ENCODE measurements at places on chromosomes 7 and 10. TPM values are rescaled to one million over a fixed set of nuclear protein-coding genes. Genes with fewer than 3 reads are reported as not detected.
A peak's percentile ranks its signal among the peaks of the same experiment; 100 is the strongest.

Gene FAM180A
- not detected for total RNA-seq

Gene MYO3A
- total RNA-seq, result not detected

Gene PIP
- total RNA-seq, result not detected

Gene SPDYE1
- not detected for total RNA-seq

Gene ASB10
- total RNA-seq, result not detected

Gene FAM13C
- total RNA-seq, result 0.03 TPM

Gene CEP55
- 198 TPM for total RNA-seq

DNA sequence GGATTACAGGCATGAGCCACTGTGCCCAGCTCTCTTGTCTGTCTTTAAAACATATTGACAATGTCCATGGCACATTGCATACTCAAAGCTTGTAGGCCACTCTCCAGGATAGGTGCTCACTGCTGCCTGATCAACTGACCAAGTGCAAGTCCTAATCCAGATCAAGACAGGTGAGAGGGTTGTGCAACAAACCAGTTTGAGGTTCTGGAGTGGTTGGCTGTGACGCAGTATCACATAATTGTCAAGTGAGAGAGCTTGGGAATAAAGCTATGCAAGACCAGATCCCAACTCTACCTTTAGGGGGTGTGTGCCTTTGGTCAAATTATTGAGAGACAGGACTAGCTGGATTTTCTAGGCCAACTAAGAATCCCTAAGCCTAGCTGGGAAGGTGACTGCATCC lies 43.0 kb upstream of the OPN4 start:
- no peaks in the 10 kb centered on the region for H3K4me1 ChIP-seq
- no peak overlapping the region for H3K27ac ChIP-seq
- DNase-seq, result no peak
- H3K4me3 ChIP-seq, result no peak overlapping the region
- no peaks in the 10 kb centered on the region for H3K36me3 ChIP-seq
- no peaks in the 10 kb centered on the region for H3K27me3 ChIP-seq

GRCh38 chr10:125479059-125479458 lies 203.9 kb downstream of the TEX36 start:
- no peak overlapping the region for H3K27ac ChIP-seq
- no peaks in the 10 kb centered on the region for H3K4me1 ChIP-seq
- H3K36me3 ChIP-seq, result no peaks in the 10 kb centered on the region
- no peak overlapping the region for H3K4me3 ChIP-seq
- no peak for DNase-seq

- DNase-seq, result no peak
- H3K27ac ChIP-seq, result no peak overlapping the region
- H3K27me3 ChIP-seq, result no peaks in the 10 kb centered on the region
- no peaks in the 10 kb centered on the region for H3K4me1 ChIP-seq
- no peak overlapping the region for H3K4me3 ChIP-seq
- no peaks in the 10 kb centered on the region for H3K36me3 ChIP-seq
Observed at GRCh38 chr10:71299071-71299785, 19.8 kb upstream of the SLC29A3 start.

GRCh38 chr7:101125989-101126650 lies 784 bp upstream of the SERPINE1 start:
- H3K4me1 ChIP-seq, result peaks cover 76% of the 10 kb centered on the region
- H3K27ac ChIP-seq, result peak overlapping the region; percentile 99
- no peaks in the 10 kb centered on the region for H3K27me3 ChIP-seq
- H3K36me3 ChIP-seq, result peaks cover 10% of the 10 kb centered on the region

DNA sequence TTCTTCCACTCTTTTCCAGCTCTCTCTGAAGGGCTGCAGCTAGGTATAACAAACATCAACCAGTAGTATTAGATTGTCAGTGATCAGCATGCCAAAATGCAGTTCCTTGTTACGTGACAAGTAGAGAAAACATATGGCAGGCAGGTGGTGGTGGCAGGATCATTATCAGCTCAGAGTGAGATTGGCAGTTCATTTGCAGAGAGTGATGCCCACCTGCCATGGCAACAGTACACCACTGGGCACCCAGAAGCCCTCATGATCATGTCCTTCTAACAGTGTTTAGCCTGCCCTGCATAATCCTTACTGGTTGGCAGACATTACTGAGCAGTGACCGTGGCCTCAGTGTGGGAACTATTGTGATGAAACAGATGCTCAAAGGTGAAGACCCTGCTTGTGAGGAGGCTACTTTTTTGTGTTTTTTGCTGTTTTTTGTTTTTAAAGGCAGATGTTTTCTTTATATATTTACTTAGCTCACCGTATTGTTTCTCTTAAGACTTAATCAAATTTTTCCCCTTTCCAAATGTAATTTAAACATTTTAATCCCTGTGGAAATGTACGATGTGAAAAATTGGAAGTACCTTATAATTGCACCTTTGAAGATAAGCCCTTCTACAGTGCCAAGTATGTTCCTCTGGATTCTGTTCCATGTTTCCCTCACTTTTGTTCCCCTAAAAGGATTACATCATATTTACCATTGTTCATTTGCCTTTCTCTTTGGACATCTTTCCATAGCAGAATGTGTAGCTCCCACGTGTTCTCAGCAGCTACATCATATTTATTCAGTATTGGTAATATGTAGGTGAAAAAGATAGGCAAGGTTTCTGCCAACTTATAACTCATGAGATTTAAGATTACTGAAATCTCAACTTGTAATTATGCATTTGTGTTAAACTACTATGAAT lies 179.6 kb downstream of the SND1 start:
- DNase-seq, result no peak
- no peaks in the 10 kb centered on the region for H3K27me3 ChIP-seq
- H3K36me3 ChIP-seq, result no peaks in the 10 kb centered on the region
- H3K4me3 ChIP-seq, result no peak overlapping the region

DNA sequence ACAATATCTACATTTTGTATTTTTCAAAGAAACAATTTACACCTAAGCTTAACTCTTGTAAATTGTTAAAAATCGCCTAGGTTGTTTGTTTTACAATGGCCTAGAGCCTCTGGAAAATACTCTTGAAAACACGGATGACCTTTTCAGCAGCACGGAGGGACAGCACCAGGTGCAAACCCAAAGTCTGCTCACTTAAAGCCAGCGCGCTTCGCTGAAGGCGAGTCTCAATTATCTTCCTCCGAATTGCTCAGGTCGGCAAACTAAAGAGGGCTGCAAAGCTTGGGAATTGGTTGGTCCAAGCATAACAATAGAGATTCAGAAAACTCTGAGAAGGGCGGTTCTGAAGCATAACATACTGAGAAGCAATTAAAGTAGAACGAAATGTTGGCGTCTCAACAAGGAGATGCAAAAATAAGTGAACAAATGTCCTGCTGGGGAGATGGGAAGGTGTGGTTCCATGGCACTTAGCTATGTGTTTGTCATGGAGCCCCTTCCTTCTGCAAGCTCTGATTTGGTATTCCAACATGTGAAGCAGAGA lies 139.9 kb upstream of the PITRM1 start:
- DNase-seq, result no peak
- peaks cover 7% of the 10 kb centered on the region for H3K4me1 ChIP-seq
- no peaks in the 10 kb centered on the region for H3K36me3 ChIP-seq
- H3K27me3 ChIP-seq, result no peaks in the 10 kb centered on the region
- H3K27ac ChIP-seq, result no peak overlapping the region

GRCh38 chr10:21327289-21327993 lies 198.0 kb downstream of the SKIDA1 start:
- no peaks in the 10 kb centered on the region for H3K36me3 ChIP-seq
- no peaks in the 10 kb centered on the region for H3K27me3 ChIP-seq
- no peak overlapping the region for H3K27ac ChIP-seq
- H3K4me1 ChIP-seq, result peaks cover 15% of the 10 kb centered on the region
- DNase-seq, result no peak
- no peak overlapping the region for H3K4me3 ChIP-seq

GRCh38 chr7:94417306-94417705 lies 22.6 kb downstream of the COL1A2 start:
- peaks cover 100% of the 10 kb centered on the region for H3K4me1 ChIP-seq
- no peak overlapping the region for H3K4me3 ChIP-seq
- H3K27ac ChIP-seq, result peak overlapping the region; percentile 61
- no peak for DNase-seq
- H3K27me3 ChIP-seq, result no peaks in the 10 kb centered on the region

DNA sequence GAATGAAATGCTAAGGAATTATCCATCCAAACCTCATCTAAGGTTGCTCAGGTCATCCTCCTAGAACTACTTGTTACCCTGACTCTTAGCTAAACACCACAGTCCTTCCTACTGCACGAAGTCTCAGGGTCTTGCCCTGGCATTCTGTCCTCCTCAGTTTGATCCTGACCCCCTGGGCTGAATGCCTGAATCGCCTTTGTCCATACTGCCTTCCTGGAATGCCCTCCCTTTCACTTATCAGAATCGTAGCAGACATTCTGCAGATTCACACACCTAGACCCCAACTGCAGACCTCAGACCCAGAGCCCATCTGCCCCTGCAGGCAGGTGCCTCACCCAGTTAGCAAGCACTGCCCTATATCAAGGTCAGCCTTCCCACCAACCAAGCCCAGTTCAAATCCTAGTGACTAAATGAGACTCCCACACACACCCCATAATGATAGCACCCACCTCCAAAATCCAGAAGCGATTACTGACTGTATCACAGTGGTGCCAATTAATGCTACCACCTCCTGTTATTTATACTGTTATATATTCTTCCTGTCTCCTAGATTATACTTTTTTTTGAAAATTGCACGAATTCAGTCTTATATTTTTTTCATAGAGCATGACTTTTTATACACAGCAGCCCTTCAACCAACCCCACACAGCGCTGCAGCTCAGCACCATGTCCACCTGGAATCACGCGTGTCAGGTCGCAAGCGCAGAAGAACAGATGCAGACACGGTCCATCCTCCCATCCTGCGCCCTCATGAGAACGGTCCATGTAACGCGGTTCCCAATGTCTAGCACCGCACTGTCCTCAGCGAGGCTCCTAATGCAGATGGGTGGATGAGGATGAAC lies 3.7 kb downstream of the PARD3 start:
- H3K27ac ChIP-seq, result no peak overlapping the region
- H3K36me3 ChIP-seq, result peaks cover 4% of the 10 kb centered on the region
- no peak for DNase-seq
- H3K4me1 ChIP-seq, result peaks cover 30% of the 10 kb centered on the region
- no peak overlapping the region for H3K4me3 ChIP-seq
- no peaks in the 10 kb centered on the region for H3K27me3 ChIP-seq

DNA sequence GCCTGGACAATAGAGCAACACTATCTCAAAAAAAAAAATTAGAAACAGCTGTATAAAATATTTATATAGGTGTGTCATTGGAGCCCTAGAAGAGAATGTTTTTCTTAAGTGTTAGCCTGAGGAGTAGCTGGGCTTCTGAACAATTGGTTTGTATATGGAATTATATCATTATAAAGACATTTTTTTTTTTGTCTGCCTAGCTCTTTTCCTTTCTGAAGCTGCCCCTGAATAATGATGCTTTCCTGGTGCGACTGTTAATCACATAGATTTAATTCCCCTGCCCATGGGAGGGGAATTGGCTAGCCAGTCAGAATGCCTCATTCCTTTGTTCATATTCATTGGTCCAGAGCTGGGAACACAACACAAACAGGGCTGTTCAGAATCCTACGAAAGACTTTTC lies 13.9 kb upstream of the ABCC2 start:
- H3K4me1 ChIP-seq, result no peaks in the 10 kb centered on the region
- no peaks in the 10 kb centered on the region for H3K36me3 ChIP-seq
- no peak for DNase-seq
- H3K27ac ChIP-seq, result no peak overlapping the region
- H3K27me3 ChIP-seq, result no peaks in the 10 kb centered on the region

- H3K36me3 ChIP-seq, result peaks cover 5% of the 10 kb centered on the region
- no peak overlapping the region for H3K27ac ChIP-seq
- no peak for DNase-seq
- peaks cover 35% of the 10 kb centered on the region for H3K4me1 ChIP-seq
- peaks cover 18% of the 10 kb centered on the region for H3K27me3 ChIP-seq
Observed at GRCh38 chr10:90856261-90856660, 1.6 kb downstream of the HTR7 start.

GRCh38 chr10:122435212-122435827 lies 19.1 kb upstream of the ARMS2 start:
- H3K27me3 ChIP-seq, result no peaks in the 10 kb centered on the region
- no peak for DNase-seq
- H3K36me3 ChIP-seq, result no peaks in the 10 kb centered on the region
- H3K4me1 ChIP-seq, result no peaks in the 10 kb centered on the region
- H3K4me3 ChIP-seq, result no peak overlapping the region

DNA sequence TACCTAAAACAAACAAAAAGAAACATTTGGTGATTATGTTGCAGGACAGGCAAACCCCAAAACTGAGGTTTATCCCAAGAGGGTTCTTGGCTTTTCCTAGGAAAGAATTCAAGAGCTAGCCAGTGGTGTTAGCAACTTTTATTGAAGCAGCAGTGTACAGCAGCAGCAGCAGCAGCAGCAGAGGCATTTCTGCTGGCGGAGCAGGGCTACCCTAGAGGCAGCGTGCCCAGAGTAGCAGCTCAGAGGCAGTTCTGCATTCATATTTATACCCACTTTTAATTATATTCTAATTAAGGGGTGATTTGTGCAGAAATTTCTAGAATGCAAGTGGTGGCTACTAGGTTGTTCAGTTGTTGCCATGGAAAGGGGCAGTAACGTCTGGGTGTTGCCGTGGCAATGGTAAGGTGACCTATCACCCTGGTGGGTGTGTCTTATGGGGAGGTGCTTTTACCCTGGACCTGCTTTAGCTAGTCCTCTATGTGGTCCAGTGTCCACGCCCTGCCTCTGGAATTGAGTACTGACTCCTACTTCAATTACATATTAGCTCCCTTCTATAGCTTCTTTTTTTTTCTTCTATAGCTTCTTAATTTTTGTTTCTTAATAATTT lies 53.9 kb downstream of the VCL start:
- H3K27ac ChIP-seq, result no peak overlapping the region
- DNase-seq, result no peak
- no peaks in the 10 kb centered on the region for H3K27me3 ChIP-seq
- no peak overlapping the region for H3K4me3 ChIP-seq
- peaks cover 50% of the 10 kb centered on the region for H3K4me1 ChIP-seq
- H3K36me3 ChIP-seq, result peaks cover 51% of the 10 kb centered on the region

DNA sequence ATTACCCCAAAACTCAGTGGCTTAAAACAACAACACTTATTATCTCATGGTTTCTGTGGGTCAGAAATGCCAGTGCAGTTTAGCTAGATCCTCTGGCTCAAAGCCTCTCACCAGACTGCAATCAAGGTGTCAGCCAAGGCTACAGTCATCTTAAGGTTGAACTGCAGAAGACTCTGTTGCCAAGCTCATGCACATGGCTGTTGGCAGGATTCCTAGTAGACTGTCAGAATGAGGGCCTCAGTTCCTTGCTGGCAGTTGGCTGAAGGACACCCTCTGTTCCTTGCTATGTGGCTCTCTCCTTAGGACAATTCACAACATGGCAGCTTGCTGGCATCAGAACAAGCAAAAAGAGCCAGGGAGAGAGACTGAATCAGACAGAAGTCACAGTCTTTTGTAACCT lies 34.7 kb downstream of the TOMM7 start:
- H3K27ac ChIP-seq, result no peak overlapping the region
- no peaks in the 10 kb centered on the region for H3K27me3 ChIP-seq
- no peaks in the 10 kb centered on the region for H3K36me3 ChIP-seq
- H3K4me3 ChIP-seq, result no peak overlapping the region

- peaks cover 57% of the 10 kb centered on the region for H3K27me3 ChIP-seq
- H3K27ac ChIP-seq, result no peak overlapping the region
- peaks cover 3% of the 10 kb centered on the region for H3K4me1 ChIP-seq
Observed at GRCh38 chr7:6615723-6616555, 529 bp downstream of the ZNF853 start.
